ENCODE measurements at places on chromosomes 11 and 22.

- no peak for DNase-seq
These were observed 195.8 kb downstream of the MAML2 start for GRCh38 chr11:96147186-96147585.

DNA sequence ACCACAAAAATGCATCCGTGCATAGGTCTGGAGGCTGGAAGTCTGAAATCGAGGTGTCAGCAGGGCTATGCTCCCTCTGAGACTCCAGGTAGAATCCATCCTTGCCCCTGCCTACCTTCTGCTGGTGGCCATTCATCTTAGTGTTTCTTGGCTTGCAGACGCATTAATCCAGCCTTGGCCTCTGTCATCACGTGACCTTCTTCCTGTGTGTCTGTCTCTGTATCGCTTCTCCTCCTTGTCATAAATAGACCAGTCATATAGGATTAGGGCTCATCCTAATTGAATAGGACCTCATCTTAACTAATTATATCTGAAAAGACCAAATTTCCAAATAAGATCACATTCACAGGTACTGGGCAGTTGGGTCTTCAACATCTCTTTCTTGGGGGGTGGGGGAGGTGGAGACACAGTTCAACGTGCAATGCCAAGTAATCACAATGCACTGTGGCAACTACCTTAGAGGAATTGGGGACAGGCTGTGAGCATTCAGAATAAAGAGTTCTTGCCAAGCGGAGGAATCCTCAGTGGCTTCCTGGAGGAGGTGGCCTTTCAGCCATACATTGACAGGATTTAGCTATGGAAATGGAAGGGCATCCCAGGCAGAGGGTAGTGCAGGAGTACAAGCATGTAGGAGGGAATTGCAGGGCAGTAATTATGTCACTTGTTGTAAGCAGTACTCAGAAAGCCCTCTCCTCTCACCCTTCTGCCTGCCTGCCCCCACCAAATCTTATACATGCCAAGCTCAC lies 96.2 kb upstream of the SYT13 start:
- DNase-seq: no peak

DNA sequence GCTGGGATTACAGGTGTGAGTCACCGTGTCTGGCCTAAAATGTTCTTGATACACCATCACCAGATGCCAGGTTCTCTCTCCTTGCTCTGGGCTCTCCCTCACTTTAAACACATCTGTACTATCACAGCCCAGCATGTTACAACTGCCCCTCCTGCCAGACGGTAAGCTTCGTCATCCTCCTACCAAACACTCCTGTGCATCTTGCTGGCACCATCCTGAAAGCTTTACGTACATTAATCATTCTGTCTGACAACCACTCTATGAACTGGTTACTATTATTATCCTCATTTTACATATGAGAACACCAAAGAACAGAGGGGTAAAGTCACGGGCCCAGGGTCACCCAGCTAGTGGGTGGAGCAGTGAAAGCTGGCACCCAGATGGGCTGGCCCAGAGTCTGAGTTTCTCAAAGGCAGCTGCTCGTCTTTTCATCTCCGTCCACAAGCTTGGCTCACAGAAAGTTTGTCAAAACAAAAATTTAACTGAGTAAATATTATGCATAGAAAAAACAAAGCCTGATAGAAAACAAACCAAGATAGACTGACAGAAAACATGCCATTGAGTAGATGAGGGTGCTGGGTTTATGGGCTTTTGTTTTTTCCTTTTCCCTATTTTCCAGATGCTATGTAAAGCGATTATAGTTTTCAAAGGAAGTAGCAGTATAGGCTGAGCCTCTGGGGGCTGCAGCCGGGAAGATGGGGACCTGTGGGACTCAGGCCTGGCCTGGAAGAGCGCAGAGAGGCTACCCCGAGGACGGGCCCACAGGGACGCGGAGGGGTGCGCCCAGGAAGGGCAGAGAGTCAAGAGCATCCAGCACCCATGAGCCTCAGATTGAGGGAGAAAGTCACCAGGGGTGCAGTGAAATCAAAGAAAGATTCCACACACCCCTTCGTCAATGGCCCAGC lies 9.5 kb downstream of the PLA2G6 start:
- DNase-seq: no peak

- DNase-seq: no peak
These were observed 406.0 kb downstream of the TBC1D22A start for GRCh38 chr22:47168441-47168840.

GRCh38 chr11:100612766-100613165 lies 74.3 kb upstream of the ARHGAP42 start:
- no peak for DNase-seq

DNA sequence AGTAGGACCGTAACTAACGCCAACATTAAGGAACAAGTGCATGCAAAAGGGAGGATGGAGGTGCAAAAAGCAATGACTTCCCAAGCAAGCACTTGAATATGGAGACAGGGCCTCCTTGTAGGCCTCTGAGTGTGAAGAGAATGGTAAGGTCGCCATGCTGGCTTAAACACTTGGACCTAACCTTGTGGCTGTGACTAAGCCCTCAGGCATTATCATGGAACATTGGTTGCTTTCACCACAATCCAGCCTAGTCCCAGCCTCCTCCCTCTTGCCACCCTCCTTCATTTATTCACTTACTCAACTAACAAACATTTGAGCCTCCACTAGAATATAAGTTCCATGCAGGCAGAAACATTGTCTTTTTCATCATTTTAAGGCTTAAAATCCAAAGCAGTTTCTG lies 11.9 kb upstream of the SYTL2 start:
- no peak for DNase-seq

DNA sequence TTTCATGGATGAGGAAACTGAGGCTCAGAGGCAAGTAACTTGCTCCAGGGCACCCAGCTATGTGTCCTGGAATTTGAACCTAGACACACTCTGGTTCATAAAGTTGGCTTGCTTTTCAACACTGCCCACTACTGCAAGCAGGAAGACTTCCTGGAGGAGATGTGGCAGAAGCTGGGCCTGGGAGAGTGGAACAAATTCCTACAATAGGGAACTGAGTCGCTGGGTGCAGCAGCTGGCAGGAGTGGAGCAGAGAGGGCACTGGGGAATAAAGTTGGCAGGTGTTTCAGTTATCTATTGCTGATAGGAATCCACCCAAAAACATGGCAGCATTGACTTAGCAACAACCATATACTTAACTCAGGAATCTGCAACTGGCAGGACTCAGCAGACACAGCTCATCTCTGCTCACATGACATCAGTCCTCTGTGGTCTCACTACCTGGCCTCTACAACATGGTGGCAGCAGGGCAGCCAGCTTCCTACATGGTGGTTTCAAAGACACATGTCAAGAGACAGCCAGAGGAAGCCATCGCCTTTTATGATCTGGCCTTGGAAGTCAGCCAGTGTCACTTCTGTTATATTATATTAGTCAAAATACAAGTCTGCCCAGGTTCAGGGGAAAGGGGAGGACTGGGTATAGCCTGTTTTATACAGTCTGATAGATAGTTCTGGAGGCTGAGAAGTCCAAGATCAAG lies 10.6 kb upstream of the CARD10 start:
- no peak for DNase-seq

- DNase-seq: no peak
These were observed 138.6 kb downstream of the TEAD1 start for GRCh38 chr11:12812849-12813248.

- DNase-seq: peak; percentile 48
These were observed 3.9 kb downstream of the HTATIP2 start for GRCh38 chr11:20367313-20367948.

GRCh38 chr11:69312453-69313404 lies 18.8 kb downstream of the MYEOV start:
- DNase-seq: no peak

GRCh38 chr11:129814244-129815014 lies 1.2 kb upstream of the TMEM45B start:
- DNase-seq: peak; percentile 64

- DNase-seq: no peak
These were observed 88.4 kb downstream of the SLC1A2 start for GRCh38 chr11:35330931-35331330.

DNA sequence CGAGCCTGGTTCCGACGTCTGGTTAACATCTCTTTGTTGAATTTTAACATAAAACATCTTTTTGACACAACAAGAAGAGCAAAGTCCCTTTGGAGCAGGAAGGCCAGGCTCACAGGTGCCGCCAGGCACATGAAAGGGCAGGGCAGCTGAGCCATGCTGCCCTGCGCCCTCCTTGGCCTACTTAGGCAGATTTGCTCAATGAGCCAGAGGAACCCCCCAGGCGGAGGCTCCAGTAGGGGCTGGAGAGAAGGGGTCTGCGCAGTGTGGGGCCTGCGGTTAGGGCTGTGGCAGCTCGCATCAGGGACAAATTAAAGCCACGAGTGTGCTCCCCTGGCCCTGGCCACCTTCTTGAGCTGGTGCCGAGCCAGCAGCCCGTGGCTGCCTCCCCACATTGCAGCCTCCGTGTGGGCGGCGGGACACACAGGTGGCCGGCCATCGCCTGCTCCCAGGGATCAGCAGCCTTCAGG lies 9.9 kb upstream of the SLC22A12 start:
- DNase-seq: no peak

DNA sequence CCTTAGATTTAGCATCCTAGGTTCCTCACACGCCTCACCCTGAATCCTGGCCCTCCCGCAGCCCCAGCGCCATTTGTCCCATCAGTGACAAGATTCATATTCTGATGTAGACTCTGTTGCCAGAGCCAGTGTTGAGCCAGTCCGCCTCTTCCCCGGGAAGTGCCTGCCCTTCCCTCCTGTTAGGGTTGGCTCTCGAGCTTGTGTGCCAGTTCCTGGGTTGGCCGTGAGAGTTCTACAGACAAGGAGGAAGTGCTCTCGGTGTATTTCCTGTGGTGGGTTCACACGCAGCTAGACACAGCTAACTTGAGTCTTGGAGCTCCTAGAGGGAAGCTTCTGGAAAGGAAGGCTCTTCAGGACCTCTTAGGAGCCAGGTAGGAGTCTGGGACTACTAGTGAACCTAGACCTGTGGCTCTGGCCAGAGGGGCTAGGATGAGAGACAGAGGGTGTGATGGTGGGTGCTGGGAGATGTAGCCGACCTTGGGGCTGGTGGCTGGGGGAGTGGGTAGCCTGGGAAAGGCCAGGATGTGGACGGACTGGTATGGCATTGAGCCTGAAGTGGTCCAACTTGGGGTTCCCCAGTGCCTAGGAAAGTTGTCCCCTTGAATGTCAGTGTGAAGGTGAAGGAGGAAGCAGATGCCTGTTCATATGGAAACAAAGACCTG lies at the start of gene IL18BP:
TSS of gene IL18BP (plus strand) at position 261 of the 662 bp plus-strand sequence. CDS start 1,076 bp downstream, outside the sequence.
- DNase-seq: no peak

DNA sequence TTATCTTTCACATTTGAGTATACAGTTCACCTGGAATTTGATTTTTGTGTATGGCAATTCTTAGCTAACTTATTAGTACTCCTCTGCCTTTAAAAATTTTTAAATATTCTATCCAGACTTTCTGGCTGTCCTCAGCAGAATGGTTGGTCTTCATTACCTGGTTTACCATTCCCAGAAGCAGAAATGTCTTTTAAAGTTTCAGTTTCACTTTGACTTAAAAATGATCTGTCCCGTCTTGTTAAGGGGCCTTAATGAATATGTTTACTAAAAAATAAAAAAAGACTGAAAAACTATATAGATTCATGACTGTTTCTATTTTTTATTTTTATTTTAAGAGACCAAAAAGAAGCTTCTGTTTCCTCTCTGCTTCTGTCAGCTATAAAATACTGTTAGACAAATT lies 70.5 kb upstream of the TNRC6B start:
- no peak for DNase-seq

- no peak for DNase-seq
These were observed 1150.6 kb downstream of the DLG2 start for GRCh38 chr11:84476581-84476980.

- DNase-seq: peak; percentile 32
These were observed 11.1 kb downstream of the NAV2 start for GRCh38 chr11:19723572-19724342.

DNA sequence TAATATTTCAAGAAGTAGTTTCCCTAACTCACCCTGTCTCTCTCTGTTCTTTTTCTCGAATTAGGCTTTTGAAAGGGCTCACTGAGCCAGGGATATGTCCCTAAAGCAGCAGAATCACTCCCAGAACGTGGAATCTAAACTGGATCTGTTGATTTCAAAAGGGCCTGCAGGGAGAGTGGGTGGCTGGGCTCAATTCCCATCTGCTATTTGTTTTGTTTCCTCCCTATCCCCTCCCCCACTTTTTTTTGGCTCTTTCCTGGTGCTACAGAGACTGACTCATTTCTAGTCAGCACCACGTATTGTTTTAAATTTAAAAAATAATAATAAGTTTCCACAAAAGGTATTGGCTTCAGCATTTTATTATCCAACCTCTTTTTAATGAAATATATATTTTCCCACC lies 961.5 kb downstream of the FAM181B start:
- no peak for DNase-seq

DNA sequence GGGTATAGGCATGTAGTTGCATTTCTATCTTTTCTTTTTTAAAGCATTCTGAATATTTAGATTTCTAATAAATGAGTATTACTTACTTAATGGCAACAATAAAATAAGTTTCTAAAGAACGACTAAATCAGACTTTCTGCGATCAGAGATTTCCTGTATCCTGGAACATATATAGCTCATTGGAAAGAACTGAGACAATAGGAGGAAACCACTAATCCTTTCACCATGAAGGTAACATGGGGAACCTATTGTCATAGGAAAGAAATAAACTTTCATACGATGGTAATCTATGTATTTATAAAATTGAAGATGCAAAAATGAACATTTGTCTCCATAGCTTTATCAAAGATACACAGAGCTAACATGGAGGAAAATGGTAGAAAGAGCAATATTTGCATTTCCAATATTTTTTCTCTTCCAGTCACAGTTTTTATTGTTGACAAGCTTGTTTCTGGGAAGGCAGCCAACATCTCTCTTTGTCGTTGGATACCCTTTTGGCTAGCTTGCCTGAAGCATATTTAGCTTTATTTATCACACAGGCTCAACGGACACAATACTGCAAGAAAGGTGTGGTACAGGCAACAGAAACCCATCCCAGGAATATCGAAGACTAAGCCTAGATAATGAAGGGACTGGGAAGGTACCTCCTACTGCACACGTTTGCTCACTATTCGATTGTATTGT lies 293.3 kb upstream of the MPPED2 start:
- no peak for DNase-seq
